Activated naive CD4-positive, alpha-beta T cell treated with anti-CD3 and anti-CD28 coated beads, Interleukin-2, amount 10 ng/mL, durations not matched to agents 7 days and 5 days (primary cell): ENCODE measurements at places on chromosomes 12 and 14.

GRCh38 chr12:114829833-114830232 is 145.9 kb upstream of the TBX3 start:
- DNase-seq, result no peak

GRCh38 chr14:50380455-50380854 is 16.2 kb downstream of the CDKL1 start:
- no peak for DNase-seq

- peak; percentile 75 for DNase-seq
Observed at GRCh38 chr12:2691345-2692071, 103.3 kb upstream of the FKBP4 start.

GRCh38 chr12:47856094-47856493 is 36.4 kb upstream of the HDAC7 start:
- DNase-seq, result no peak

DNA sequence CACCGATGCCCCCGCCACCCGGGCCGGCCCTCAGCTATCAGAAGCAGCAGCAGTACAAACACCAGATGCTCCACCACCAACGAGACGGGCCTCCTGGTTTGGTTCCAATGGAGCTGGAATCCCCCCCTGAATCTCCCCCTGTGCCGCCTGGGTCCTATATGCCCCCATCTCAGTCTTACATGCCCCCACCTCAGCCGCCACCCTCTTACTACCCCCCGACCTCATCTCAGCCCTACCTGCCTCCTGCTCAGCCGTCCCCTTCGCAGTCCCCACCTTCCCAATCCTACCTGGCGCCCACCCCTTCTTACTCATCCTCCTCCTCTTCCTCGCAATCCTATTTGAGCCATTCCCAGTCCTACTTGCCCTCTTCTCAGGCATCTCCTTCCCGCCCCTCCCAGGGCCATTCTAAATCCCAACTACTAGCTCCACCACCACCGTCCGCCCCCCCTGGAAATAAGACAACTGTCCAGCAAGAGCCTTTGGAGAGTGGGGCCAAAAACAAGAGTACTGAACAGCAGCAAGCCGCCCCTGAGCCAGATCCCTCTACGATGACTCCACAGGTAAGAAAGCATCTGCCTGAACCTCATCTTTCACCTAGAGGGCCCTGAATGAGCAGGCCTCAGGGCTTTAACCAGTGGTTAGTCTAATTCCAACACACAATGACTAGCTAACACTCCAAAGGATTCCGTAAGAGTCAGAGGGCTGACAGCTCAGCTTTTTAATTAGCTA is 851 bp downstream of the YLPM1 start:
- DNase-seq, result peak; percentile 23

- DNase-seq, result no peak
Observed at GRCh38 chr14:69105326-69105725, 47.6 kb downstream of the DCAF5 start.

- no peak for DNase-seq
Observed at GRCh38 chr12:48119834-48120195, 651 bp downstream of the PFKM start.

GRCh38 chr12:29216266-29216665 is 67.2 kb downstream of the FAR2 start:
- no peak for DNase-seq

DNA sequence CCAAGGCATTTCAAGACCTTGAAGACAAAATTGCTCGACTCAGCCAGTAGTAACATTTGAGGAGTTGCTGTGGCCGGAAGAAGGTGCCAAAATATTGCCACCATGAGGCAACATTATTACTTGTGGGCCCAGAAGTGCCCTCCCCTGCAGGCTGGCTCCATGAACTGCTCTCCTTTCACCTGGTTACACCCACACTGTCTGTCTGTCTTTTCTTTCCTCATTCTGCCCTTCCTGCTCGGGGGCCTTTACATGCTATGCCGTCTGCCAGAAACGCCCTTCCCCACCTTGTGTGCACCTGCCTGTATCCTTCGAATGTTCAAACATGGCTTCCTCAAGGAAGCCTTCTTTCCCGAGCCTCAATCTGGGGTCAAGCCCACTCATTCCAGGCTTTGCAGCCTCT is 224.2 kb upstream of the DIO3 start:
- DNase-seq, result no peak

GRCh38 chr14:71338153-71338552 is 430.9 kb downstream of the PCNX1 start:
- DNase-seq, result no peak

GRCh38 chr12:114902665-114903064 is 218.7 kb upstream of the TBX3 start:
- no peak for DNase-seq
